Glutamatergic neuron (in vitro differentiated cells): ENCODE measurements at places on chromosomes 5 and 9.

DNA sequence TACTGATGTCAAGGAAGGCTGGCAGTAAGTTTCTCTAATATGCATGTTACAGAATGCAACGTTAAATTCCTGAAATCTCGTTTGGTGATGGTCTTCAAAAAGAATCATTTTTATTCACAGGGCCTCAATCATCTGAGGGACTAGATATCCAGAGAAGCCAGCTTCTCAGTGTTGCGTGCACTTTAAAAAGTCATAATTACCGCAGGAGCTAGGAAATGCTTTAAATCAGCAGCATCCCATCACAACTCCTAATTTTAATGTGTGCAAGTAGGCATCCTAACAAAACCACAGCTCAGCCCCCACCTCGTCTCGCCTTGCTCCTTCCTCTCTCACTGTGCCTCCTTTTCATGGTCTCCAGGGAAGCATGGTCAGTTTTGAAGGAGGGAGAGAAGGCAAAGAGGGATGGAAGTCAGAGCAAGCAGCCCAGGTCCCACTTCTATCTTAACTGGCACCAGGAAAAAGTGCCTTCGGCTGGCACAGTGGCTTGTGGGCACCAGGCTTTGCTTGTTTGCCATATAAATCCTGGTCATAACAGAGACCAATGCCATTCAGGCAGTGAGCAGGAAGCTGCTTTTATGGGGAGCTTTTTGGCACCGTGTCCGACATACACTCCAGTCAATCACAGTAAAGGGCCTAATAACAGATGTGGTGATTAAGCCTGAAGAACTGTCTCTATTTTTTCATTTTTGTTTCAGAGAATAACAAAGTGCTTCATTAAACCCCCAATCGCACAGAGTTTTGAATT lies 21.4 kb downstream of the MEGF10 start:
- no peak overlapping the region for H3K27ac ChIP-seq
- no peak overlapping the region for H3K4me3 ChIP-seq
- no peak for DNase-seq
- no peaks in the 10 kb centered on the region for H3K27me3 ChIP-seq
- H3K4me1 ChIP-seq, result no peaks in the 10 kb centered on the region

DNA sequence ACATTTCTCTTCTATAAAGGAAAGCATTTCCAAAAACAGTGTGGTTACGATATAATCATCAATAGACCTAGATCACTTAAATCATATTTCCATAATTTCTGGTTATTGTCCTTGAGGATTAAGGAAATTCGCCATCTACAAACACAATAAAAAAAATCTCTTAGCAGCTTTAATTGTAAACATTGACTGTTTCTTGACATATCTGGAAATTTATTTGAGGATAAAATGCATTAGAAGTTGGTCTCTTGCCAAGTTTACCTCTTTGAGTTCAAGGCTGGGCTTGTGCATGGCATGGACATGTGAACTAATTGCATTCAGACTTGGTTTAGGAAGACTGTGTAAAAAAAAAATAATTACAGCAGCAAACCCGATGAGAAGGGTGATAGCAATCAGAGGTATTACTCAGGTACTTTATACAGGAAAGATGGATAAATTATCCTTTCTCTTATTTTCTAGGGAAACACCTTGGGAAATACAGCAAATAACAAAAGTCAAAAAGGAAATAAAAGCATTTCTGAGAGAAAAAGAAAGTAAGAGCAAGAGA lies 237.9 kb downstream of the SLF1 start:
- DNase-seq, result no peak
- H3K36me3 ChIP-seq, result no peaks in the 10 kb centered on the region
- no peak overlapping the region for H3K27ac ChIP-seq

- no peak for DNase-seq
- H3K27ac ChIP-seq, result no peak overlapping the region
- H3K4me1 ChIP-seq, result peaks cover 7% of the 10 kb centered on the region
- peaks cover 13% of the 10 kb centered on the region for H3K27me3 ChIP-seq
- peak overlapping the region; percentile 55 for H3K4me3 ChIP-seq
Measured at GRCh38 chr5:134111741-134112647, 2.5 kb upstream of the TCF7 start.

DNA sequence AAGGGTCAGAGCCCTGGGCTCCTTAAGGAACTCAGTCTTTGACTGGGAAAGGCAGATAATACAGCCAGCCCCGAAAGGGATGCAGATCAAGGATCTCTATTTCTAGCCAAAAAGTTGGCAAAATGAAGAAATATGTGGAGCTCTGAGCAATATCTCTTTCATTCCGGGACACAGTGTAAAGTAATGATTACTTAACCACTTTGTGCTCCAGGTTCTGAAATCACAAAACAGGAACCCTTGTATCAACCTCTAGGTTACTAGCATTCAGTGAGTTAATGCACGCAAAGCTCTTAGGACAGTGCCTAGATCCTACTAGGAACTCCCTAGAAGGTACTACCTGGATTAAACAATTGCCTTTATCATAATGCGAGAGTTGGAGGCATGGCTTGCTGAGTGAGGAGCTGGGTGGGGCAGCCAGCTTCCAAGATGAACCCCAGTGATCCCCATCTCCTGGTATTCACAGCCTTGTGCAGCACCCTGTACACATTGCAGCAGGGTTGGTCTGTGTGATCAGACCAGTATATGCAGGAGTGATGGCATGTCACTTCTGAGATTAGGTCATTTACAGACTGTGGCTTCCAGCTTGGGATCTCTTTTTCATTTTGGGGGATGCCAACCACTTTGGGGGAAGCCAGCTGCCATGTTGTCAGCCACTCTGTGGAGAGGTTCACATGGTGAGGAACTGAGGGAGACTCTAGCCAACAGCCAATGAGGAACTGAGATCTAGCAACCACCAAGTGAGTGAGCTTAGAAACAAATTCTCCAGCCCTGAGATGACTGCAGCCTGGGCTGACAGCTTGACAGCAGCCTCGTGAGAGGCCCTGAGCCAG lies 103.1 kb upstream of the SLC44A1 start:
- H3K36me3 ChIP-seq, result no peaks in the 10 kb centered on the region
- no peak overlapping the region for H3K27ac ChIP-seq
- no peak for DNase-seq
- H3K27me3 ChIP-seq, result peaks cover 2% of the 10 kb centered on the region
- peaks cover 29% of the 10 kb centered on the region for H3K4me1 ChIP-seq

DNA sequence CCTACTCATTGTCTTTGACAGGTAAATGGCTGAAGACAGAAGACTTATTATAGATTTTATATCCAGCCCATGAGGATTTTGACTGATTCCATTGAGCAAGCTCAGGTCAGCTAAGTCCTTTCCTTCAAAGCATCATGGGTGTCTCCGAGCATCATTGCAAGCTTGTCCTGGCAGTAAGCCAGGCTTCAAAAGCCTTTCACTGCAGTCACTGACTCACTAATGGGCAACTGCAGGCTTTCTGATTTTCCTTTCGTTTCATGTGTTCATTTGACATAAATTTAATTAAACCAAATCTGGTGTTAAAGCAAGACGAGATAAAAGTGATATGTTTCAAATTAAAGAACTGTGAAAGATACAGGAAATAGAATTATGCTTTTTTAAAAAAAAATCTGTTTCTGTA lies 426.2 kb downstream of the ANXA1 start:
- H3K4me3 ChIP-seq, result no peak overlapping the region
- peaks cover 2% of the 10 kb centered on the region for H3K4me1 ChIP-seq
- no peaks in the 10 kb centered on the region for H3K36me3 ChIP-seq
- no peak overlapping the region for H3K27ac ChIP-seq
- peak; percentile 9 for DNase-seq
- no peaks in the 10 kb centered on the region for H3K27me3 ChIP-seq

GRCh38 chr5:138455232-138455930 lies 9.9 kb upstream of the EGR1 start:
- peaks cover 8% of the 10 kb centered on the region for H3K4me1 ChIP-seq
- H3K27ac ChIP-seq, result no peak overlapping the region
- peaks cover 4% of the 10 kb centered on the region for H3K36me3 ChIP-seq
- H3K27me3 ChIP-seq, result no peaks in the 10 kb centered on the region

DNA sequence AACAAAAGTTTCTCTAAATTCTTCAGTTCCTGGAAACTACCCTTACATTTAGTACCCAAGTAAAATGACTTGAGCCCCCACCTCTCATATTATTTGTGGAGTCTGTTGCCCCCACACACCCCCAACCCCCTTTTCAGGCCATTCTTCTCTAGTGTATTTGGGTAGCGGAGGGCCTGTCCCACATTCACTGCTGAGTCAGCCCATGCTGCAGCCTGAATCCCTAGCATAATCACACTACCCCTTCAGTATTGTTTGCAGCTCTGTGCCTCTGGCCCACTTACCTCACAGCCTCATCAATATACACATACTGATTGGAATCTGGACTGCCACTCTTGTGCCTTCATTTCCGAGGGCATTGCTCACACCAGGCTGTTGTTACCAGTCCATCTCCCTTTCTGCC lies 26.8 kb downstream of the RGS7BP start:
- no peak for DNase-seq
- H3K4me1 ChIP-seq, result no peaks in the 10 kb centered on the region
- H3K27ac ChIP-seq, result no peak overlapping the region
- H3K27me3 ChIP-seq, result peaks cover 2% of the 10 kb centered on the region
- no peak overlapping the region for H3K4me3 ChIP-seq
- no peaks in the 10 kb centered on the region for H3K36me3 ChIP-seq

DNA sequence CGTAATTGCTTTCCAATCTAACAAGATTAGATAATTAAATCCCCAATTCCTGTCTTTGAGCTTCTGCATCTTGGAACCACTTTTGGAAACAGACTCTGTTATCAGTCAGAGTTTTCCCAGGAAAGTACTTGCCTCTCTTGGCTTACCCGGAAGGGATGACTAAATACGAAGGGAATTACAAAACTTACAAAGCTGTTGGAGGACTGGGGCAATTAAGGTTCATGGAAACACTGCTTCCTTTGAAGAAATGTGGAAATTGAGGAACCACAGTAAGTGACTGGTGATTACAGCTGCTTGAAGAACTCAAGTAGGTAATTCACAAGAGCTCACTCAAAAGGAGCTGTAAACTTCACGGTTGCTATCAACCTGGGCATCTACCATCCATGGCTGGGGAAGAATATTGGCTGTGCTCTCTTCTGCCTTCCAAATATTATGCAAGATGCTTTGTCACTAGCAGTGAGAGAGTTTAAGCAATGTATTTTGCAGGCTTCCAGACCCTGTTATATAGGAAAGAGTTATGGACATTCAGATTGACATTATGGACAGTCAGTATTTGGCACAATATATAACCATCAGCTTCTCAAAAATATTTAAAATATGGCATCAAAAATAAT lies 104.6 kb upstream of the MAN2A1 start:
- H3K27me3 ChIP-seq, result no peaks in the 10 kb centered on the region
- H3K4me1 ChIP-seq, result no peaks in the 10 kb centered on the region
- H3K27ac ChIP-seq, result no peak overlapping the region
- H3K4me3 ChIP-seq, result no peak overlapping the region
- no peaks in the 10 kb centered on the region for H3K36me3 ChIP-seq

- H3K36me3 ChIP-seq, result peaks cover 4% of the 10 kb centered on the region
- peak overlapping the region; percentile 44 for H3K27ac ChIP-seq
- peak overlapping the region; percentile 31 for H3K4me3 ChIP-seq
Measured at GRCh38 chr5:34684281-34684979, 28.3 kb downstream of the RAI14 start.

GRCh38 chr9:114718801-114719221 lies 36.8 kb upstream of the TEX48 start:
- no peak for DNase-seq
- H3K4me1 ChIP-seq, result peaks cover 32% of the 10 kb centered on the region
- no peak overlapping the region for H3K27ac ChIP-seq

DNA sequence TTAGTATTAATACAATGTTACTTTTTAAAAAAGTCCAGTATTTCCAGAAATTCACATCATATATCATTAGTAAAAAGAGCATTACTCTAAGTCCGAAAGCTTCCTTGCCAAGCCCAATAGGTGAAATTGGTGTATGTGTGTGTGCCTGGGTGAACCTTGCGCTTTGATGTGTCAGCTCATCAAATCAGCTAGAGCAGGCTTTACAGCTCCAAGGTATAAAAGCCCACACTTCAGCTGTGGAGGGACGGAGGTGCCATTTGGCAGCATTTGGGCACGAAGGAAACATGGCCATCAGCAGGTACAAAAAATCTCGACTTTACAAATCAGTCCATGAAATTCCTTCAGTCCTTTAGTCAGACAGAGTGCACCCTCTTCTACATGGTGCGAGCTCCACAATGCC lies 76.5 kb upstream of the IL7R start:
- DNase-seq, result no peak
- H3K27ac ChIP-seq, result no peak overlapping the region
- H3K4me3 ChIP-seq, result no peak overlapping the region

DNA sequence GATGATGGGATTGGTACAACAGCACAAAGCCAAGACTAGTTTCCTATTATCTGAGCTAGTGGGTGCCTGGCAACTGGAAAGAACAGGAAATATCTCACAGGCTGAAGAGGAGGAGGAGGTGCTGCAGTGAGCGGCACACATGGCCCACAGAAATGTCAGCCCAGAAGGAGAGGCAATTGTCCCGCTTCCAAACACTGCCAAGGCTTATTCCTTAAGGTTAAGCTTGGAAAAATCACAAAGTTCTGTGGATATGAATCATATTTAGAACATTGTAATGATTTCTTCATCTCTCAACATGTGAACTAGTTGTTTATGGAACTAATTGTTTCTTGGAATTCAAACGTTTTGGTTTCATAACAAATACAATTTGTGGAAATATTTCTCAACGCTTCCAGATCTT lies 1019.5 kb upstream of the SEMA6A start:
- no peaks in the 10 kb centered on the region for H3K4me1 ChIP-seq
- H3K27ac ChIP-seq, result no peak overlapping the region
- no peak overlapping the region for H3K4me3 ChIP-seq
- H3K36me3 ChIP-seq, result peaks cover 5% of the 10 kb centered on the region

- H3K4me1 ChIP-seq, result peaks cover 10% of the 10 kb centered on the region
- peaks cover 10% of the 10 kb centered on the region for H3K36me3 ChIP-seq
Measured at GRCh38 chr9:122227575-122227900, 1.2 kb downstream of the LHX6 start.

DNA sequence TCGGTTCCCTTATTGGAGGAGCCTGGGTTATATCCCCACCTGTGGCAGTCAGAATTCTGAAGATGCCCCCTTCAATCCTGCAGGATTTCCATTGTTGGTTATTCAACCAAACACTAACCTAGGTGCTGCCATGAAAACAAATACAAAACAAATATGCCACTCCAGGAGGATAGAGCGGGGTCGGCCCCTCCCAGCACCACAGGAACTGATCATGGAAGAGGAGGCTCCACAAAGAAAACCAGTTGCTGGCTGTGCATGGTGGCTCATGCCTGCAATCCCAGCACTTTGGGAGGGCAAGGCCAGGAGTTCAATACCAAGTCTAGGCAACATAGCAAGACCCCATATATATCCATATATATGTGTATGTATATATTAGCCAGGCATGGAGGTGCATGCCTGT lies 13.2 kb upstream of the ADGRD2 start:
- H3K4me3 ChIP-seq, result no peak overlapping the region
- H3K4me1 ChIP-seq, result no peaks in the 10 kb centered on the region
- H3K36me3 ChIP-seq, result peaks cover 9% of the 10 kb centered on the region
- DNase-seq, result no peak
- H3K27ac ChIP-seq, result no peak overlapping the region

DNA sequence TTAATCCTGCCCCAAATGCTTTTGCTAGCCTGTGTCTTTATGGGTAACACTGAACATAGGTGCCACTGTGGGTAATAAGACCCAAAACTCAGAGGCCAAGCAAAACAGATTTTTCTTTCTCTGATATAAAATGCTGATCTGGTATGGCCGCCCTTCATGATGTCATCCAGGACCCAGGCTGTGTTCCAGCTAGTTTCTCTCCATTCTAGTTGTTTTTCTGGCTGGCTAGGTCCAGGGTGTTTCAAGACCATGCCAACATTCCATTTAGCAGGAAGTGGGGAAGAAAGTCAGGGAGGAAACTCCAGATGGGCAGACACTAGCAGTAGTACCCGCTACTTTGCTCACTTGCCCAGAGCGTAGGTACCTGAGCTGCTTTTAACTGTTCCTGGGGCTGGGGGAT lies 183.9 kb upstream of the OTULINL start:
- peaks cover 9% of the 10 kb centered on the region for H3K27me3 ChIP-seq
- H3K36me3 ChIP-seq, result peaks cover 7% of the 10 kb centered on the region
- H3K4me3 ChIP-seq, result no peak overlapping the region
